ENCODE measurements at places on chromosomes 2 and 18.

DNA sequence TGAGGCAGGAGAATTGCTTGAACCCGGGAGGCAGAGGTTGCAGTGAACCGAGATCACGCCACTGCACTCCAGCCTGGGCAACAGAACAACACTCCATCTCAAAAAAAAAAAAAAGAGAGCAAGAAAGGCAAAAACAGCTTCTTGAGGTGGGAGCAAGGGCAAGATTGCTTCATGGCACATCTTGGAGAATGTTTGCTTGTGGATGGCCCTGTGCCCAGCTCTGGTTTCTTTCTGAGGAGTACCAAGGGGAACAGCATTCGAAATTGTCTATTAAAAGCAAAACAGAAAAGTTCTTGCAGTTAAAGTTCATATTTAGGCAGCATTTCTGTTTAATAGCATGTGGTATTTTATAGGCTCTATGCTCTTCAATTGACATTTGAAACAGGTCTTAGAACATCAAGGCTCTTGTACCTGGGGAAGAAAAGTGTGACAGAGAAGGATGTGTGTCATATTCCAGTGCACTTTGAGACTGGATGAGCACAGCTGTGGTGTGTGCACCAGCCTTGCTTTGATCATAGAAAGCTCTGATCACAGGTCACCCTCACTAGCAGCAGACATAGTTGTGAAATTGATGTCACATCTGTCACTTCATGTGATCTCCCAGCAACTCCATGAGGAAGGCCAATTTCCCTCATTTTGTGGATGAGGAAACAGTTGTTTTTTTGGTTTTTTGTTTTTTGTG is 154.3 kb downstream of the UXS1 start:
- DNase-seq = no peak

GRCh38 chr2:172342078-172342477 is 85.3 kb upstream of the ITGA6 start:
- DNase-seq = no peak

DNA sequence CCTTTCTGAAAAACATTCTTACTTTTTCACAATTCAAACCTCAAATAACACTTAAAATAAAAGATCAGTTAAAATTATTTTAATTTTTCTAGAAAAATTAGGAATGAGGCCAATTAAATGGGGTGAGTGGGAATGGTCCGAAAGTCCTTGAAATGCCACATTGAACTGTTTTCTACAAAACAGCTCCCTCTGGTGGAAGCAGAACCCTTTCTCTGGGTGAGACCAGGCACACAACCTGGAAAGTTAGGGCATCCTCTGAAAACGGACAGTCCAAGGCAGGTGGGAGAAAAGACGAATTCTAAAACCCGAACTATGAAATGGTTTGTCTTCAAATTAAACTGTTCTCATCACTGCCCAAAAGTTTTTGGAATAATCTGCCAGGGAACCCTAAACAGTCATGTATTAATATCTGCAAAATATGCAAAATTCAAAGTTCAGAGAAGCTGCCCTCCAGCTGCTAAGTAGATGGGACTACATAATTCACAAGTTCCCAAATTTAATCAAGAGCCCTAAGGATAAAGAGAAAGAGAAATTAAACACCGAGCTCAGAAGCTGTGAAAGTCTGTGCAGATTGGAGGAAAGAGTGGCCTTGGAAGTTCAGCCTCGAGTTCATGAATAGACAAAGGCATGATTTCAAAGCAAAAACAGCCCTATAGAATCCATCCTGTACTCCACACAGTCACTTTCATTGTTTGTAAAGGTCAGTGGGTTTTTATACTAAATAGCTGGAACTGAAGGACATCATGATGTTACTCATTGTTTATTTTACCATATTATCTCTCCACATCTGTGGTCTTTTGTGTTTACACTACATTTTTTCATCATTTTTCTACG is 108.3 kb downstream of the PIEZO2 start:
- no peak for DNase-seq

GRCh38 chr2:64457524-64457923 is 3.6 kb downstream of the LGALSL start:
- no peak for DNase-seq

- DNase-seq = no peak
Measured at GRCh38 chr2:227325839-227326195, 766 bp downstream of the MFF start.

- DNase-seq = no peak
Measured at GRCh38 chr2:99595373-99595772, 105.6 kb upstream of the REV1 start.

GRCh38 chr2:160295519-160296207 is 95.6 kb upstream of the ITGB6 start:
- no peak for DNase-seq

DNA sequence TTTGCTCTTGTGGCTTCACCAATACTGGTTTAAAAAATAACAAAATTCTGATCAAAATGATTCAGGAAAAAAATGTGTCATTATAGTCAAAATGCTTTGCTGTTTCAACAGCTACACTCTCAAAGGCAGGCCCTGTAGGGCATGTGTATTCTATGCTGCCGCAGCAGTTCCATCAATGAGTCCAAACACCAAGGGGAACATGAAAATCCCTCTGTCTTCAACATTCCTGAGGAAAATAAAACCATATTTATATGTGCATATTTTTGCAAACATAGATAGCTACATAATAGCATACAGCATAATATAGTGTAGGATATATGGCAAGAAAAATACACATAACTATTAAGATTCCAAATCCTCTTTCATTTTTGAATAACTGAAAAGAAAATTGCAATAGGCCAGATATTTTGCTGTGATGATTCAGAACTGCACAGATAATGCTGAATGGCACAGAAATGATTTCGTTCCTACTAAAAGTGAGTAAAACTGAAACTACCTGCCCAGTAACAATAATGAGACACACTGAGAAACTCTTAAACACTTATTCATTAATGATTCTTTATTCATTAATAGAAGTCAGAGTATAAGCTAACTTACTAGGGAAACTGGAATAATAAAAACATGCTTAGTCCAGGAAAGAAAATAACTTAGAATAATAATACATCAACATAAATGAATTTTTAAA is 343.8 kb downstream of the SUCLG1 start:
- DNase-seq = no peak

DNA sequence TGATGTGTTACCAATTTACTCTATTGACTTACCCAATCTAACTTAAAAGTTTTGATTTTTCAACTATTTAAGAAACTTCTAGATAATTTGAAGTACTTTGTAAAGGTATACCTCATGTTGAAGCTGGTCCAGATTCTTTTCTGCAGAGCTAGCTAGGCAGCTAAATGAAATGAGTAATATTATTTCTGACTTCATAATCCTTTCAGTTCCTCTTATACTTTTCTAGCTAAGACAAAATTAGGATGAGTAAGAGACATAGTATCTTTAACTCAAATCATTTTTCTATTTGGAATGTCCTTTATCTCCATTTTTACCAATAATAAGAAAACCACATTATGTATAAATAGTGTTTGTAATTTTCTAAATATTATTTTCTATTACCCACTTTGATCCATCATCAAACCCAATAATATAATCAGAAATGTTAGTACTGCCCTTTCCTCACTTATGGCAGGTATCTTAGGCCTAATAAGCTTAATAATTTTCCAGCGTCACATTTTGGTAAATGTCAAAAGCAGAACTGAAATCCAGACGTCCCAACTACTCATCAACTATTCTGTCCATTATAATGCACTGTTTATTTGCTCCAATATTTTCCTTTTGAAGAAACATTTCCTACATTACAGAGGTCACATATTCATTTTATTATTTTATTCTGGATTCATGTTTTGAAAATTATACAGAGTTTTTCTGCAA is 456.6 kb downstream of the THSD7B start:
- DNase-seq = no peak

- no peak for DNase-seq
Measured at GRCh38 chr18:14979875-14980274, 231.9 kb downstream of the ANKRD30B start.

DNA sequence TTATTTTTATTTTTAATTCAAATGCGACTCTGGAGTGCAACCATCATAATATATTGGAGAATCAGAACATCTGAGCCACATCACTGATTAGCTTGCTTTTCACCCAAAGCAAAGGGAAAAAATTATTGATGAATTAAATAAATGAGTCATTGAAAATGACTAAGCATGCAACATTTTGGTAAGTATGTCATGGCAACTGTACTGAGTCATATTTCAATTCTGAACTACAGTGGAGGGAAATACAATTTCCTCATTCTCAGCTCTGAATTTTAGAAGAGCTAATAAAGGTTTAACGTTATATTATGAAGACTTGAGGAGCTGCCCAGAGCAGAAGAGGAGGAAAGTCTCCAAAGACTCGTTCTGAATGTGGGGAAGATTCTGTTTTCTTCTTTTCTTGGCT is 89.6 kb upstream of the CCDC68 start:
- DNase-seq = no peak

DNA sequence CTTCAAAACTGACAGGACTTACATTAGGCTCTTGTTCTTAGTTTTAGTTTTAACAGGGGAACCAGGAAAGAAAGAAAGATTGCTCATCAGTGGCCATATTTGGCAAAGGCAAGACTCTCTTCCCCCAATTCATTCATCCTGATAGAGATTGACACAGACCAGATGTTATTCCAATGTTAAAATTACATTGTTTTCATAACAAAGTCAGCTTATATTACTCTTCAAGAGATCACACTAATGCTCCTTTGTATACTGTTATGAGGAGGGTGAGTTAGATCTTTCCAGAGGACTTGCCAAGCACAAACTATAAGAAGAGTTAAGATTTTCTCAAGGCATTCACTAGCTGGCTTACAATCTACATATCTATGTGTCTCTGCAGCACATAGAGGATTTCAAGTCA is 252.1 kb downstream of the SLC8A1 start:
- DNase-seq = no peak

DNA sequence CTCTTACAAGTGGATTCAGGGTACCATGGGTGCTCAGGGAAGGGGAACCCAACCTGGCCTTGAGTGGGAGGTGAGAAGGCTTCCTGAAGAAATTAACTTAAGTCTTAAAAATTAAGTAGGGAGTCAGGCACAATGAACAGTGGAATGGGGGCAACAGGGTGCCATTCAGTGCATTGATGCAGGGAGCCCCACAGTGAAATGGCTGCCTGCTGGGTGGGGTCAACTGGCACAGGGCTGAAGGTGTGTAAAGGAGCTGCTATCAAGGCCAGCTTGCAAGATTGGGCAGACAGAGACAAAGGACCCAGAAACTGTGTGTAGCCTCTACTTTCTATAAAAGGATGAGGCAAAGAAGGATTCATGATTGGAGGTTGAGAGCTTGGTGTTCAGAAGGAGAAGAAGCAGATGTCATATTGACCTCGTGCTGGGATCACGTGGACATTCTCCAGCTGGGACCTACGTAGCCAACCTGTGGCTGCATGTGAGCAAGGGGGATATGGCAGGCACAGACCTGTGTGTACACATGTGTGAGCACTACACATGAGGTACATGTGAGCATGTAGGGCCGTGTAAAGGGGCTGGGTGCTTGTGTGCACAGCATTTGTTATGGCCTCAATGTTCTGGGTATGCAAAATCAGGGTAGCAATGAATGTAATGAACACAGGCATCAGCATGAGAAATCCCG is 209.5 kb upstream of the HAAO start:
- DNase-seq = no peak

DNA sequence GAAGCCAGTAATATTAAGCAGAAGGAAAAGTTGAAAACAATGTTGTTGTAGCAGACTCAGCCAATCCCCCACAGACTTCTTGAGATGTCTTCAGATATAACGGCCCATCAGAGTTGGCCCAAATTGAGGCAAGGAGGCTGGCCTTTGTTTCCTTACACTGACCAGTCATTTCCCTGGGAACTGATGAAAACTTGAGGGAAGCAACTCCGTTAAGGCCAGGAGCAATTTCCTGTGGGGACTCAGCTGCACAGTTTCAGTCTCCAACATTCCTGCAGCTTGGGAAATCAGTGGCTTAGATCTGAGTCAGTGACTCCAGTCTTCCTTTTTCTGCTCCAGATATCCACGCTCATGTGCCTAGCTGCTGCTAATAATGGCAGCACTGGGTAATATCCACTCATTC is 75.7 kb downstream of the FTCDNL1 start:
- DNase-seq = no peak

DNA sequence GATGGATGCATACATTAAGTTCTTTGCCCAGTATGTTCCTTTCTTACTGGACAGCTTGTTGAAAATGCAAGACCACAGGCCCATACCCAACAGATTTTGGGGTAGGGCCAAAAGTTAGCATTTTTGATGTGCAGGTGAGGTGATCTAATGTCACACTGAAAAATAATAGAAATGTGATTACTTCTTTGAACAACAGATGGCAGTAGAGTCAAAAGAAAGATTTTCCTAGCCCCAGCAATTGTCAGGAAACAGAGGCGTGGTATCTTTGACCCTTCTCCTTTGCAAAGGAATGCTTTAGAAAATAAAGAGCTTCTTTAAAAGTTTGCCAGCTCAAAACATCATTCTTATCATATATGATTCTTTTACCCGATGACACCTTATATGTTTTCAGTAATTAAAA is 343.6 kb upstream of the SYT4 start:
- no peak for DNase-seq

- no peak for DNase-seq
Measured at GRCh38 chr2:161414042-161415033, 1.8 kb upstream of the TBR1 start.

- DNase-seq = no peak
Measured at GRCh38 chr2:108967757-108968156, 21.3 kb downstream of the EDAR start.

- DNase-seq = no peak
Measured at GRCh38 chr2:160343404-160343803, 143.3 kb upstream of the ITGB6 start.

GRCh38 chr2:173869244-173870229 is 95.6 kb downstream of the SP3 start:
- no peak for DNase-seq

DNA sequence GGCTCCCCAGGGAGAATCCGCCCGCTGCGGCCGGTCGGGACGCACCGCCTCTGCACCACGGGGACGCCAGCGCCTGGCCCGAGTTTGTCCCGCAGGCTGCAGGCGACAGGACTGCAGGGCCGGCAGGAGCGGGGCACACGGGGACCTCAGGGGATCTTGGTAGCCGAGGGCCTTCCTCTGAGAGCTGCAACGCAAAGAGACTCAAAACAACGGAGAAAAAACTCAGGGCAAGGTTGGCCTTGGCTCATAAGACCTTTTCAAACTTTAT is 79.7 kb downstream of the ARHGEF4 start:
- no peak for DNase-seq

- no peak for DNase-seq
Measured at GRCh38 chr18:73880387-73880786, 267.2 kb downstream of the FBXO15 start.

GRCh38 chr18:38709122-38709521 is 1143.5 kb upstream of the CELF4 start:
- DNase-seq = no peak
